ENCODE measurements at places on chromosomes 2 and 18. TPM values are rescaled to one million over a fixed set of nuclear protein-coding genes. Genes with fewer than 3 reads are reported as not detected.

- DNase-seq, result no peak
Observed at GRCh38 chr2:60104514-60105505, 448.6 kb downstream of the BCL11A start.

DNA sequence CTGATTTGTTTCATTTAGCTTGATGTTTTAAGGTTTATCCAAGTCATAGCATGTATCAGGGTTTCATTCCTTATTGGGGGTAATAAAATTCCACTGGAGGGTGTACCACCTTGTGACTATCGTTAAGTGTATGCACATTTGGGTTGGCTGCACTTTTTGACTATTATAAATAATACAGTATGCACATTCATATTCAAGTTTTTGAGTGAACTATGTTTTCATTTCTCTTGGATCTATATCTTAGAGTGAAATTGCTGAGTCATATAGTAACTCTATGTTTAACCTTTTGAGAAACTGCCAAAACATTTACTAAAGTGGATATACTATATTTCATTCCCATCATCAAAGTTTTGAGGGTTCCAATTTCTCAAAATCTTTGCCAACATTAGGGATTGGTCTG lies 952.7 kb downstream of the TDRD15 start:
- no peak for DNase-seq

GRCh38 chr2:28717339-28717758 lies 34.3 kb upstream of the PPP1CB start:
- DNase-seq, result peak; percentile 83

DNA sequence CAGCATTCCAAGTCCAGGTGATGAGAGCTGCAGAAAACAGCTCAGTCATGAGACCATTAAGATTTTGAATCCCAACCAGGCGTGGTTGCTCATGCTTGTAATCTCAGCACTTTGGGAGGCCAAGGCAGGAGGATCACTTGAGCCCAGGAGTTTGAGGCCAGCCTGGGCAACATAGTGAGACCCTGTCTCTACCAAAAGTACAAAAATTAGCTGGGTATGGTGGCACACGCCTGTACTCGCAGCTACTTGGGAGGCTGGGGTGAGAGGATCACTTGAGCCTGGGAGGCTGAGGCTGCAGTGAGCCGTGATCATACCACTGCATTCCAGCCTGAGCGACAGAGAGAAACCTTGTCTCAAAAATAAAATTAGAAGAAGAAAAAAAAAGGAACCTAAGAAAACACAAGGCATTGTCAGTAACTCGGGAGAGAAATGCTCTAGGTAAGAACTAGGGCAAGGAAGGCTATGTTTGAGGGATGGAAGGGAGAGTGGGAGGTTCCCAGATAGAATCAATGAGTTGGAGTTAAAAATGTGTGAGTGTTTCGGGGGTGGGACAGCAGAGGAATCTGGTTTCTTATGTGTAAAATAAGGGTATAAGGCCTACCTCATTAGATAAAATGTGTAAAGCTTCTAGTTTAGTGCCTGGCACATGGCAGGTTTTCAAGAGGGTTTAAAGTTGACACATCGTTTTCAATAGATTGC lies 23.3 kb upstream of the MTA3 start:
- no peak for DNase-seq

Gene ABCG5
- total RNA-seq, result not detected

Gene SERPINB10
- total RNA-seq, result not detected

Gene SCN3A
- 0.39 TPM for total RNA-seq

Measured in M059J (cell line).